ENCODE measurements at places on chromosomes 13 and 19. TPM values are rescaled to one million over a fixed set of nuclear protein-coding genes. Genes with fewer than 3 reads are reported as not detected.

Gene ZNF283
- 22.0 TPM for total RNA-seq

Gene WASF3
- total RNA-seq: 45.5 TPM

Gene SMIM44
- not detected for total RNA-seq

Gene SPACA6
- 18.0 TPM for total RNA-seq

Gene F10
- total RNA-seq: 4.9 TPM

Gene CRB3
- 0.44 TPM for total RNA-seq

Gene ERICH6B
- not detected for total RNA-seq

Gene NR2C2AP
- 14.4 TPM for total RNA-seq

Gene OVOL3
- total RNA-seq: not detected

Gene KCNN4
- total RNA-seq: 0.83 TPM

Gene FAM216B
- 12.7 TPM for total RNA-seq

Gene IRGC
- not detected for total RNA-seq

Gene SERP2
- 27.2 TPM for total RNA-seq

Gene CNFN
- 1.2 TPM for total RNA-seq

Gene U2AF1L4
- 23.6 TPM for total RNA-seq

Gene C19orf67
- total RNA-seq: not detected

Gene KLK4
- total RNA-seq: 0.59 TPM

Gene SIGLEC12
- total RNA-seq: 0.06 TPM

All from spinal cord (tissue), 10 donors.